ENCODE measurements at places on chromosomes 6 and 20.

DNA sequence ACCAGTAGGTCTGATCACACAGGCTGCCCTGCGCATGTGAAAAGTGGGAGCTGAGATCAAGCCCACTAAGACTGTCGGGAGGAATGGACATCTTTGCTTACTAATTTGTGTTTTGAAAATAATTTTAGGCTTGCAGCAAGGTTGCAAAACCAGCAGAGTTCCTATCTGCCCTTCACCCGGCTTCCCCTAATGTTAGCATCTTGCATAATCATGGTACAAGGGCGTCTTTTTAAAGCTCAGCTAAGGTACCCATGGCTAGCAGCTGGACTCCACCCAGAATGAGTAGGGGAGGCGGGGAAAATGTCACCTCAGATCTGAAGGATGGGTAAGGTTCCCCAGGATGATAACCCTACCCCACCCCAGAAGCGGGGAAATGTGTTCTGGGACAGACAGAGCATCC is 25.3 kb upstream of the BMP7 start:
- DNase-seq = no peak

DNA sequence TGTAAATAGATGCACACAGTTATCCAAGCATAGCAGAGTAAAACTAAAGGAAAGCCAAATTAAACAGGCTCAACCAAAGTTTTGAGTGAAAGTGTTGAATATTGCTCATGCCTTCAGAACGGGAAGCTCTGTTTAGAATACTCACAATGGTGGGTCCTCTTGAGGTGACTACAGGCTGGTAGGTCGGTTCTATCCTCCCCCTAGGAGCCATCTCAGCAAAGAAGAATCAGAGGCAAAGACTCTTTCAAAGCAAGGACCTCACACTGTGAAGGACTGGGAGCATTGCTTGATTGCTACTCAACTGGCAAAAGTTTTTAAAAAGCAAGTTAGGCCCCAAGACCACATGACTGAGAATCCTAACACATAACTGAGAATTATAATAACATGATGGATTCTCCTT is 88.4 kb upstream of the JAG1 start:
- no peak for DNase-seq

- no peak for DNase-seq
Observed at GRCh38 chr6:150813993-150814359, 51.5 kb upstream of the MTHFD1L start.

- no peak for DNase-seq
Observed at GRCh38 chr6:154656660-154657059, 76.6 kb upstream of the SCAF8 start.

DNA sequence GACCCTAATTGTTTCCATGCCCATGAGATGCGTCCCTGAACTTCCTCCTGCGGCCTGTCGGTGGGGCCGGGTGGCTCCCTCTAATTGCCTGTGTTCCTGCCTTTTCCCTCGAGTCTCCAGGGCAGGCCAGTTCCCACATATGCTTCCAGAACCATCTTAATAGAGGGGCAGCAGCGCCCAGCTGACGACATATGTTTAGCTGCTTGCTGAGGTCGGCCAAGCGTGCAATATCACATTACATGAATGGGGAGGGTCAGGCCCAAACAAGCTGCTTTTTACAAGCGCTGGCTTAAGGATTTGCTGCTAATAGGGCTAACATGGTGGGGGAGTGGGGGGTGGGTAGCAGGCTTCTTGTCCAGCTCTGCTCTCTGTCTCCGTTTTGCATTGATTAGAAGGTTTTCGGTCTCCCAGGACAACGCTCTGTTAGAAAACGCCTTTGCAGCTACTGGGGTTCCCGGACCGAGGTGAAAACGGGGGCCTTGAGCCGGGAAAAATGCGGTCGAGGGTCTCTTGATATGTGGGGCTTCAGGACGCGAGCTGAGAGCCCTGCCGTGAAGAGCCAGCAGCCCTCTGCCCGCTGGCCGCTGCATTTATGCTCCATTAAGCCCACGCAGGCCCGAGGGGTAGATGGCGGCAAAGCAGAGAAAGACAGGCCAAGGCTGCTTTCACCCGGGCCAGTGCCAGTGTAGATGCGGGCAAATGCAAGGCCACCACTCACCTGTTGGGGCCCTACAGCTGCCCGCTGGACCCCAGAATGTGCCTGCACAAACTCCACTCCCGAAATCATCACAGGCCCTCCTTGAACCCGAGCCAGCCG is 308.5 kb downstream of the BMP7 start:
- no peak for DNase-seq

DNA sequence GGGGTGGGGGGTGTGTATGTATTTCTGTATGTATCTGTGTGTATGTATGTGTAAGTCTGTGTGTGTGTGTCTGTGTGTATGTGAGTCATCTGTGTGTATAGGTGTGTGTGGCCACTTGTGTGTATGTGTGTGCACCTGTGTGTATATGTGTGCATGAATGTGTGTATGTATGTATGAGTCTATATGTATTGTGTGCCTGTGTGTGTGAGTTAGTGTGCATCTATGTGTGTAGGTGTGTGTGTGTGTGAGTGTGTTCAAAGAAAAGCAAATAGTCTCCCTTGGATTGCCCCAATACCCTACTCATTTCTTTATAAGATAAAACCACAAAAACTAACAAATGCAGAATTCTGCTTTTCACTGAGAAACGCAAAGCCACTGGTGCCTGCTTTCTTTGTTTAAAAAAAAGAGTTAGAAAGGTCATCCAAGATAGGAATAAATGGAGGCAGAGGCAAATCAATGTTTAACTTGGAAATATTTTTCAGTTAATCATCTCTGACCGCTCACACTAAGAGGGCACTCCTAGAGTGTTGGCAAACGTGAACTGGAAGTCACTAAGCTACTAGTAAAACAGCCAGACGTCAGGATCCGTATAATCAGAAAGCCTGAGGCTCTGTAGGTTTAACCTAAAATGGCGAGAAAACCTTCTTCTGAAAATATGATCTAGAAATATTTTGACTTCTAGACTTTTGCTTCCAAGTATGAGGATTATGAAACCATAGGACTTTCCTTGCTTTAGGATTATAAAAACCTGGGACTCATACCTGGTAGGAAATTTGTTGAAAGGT is 37.4 kb upstream of the JAG1 start:
- DNase-seq = no peak

GRCh38 chr6:19320111-19320581 is 517.0 kb upstream of the ID4 start:
- no peak for DNase-seq

DNA sequence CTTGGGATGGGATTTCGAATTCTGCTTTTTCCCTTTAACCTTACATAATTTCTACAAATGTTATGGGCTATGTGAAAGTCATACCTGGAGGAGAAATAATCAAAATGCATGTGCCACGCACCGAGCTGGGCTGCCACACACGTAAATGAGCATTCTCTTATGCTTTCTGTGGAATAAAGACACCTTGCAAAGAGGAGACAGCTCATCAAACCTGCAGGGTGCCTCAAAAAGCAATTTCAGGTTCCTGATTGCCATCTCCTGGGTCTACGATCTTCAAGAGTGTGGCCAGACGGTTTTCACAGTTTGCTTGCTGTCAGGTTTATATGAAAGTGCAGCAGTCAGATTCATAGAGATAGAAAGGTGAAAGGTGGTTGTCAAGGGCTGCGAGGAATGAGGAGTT is 36.6 kb downstream of the DUSP22 start:
- DNase-seq = no peak

DNA sequence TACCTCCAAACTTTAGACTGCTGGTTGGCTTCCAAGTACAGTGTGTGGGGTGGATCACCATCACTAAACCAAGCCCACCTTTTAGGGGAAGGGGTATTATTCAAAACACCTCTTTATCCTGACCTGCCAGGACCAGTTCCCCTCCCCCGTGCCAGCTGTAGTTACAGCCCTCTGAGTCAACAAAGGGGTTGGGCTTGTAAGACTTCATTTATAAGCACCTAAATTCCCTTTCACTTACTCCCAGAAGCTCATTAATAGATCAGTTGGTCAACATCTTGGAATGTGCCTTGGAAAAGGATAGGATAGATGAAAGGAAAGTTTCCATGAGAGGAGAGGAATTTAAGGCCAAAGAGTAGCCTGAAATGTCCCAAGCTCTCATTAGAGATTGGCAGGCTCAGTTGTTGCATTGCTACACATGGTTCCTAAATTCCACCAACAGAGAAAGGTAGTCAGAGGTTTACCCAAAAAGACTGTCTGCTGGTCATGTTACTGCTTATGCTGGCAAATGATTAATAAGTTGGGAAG is 59.2 kb downstream of the TNFAIP3 start:
- DNase-seq = no peak
